Stimulated activated CD8-positive, alpha-beta memory T cell treated with anti-CD3 and anti-CD28 coated beads, Interleukin-15, amount 100 ng/mL, for 24 hours (primary cell): ENCODE measurements at places on chromosomes 7 and 10.

DNA sequence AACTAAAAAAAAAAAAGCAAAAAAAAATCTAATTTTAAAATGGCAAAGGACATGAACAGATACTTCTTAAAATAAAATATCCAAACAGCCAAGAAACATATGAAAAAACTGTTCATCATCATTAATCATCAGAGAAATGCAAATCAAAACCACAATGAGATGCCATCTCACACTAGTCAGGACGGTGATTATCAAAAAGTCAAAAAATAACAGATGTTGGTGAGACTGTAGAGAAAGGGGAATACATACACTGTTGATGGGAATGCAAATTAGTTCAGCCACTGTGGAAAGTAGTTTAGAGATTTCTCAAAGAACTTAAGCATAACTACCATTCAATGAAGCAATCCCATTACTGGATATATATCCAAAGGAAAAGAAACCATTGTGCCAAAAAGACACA, 30.2 kb downstream of the COBL start:
- DNase-seq = no peak

GRCh38 chr10:113161066-113161465, 211.0 kb downstream of the TCF7L2 start:
- DNase-seq = no peak

DNA sequence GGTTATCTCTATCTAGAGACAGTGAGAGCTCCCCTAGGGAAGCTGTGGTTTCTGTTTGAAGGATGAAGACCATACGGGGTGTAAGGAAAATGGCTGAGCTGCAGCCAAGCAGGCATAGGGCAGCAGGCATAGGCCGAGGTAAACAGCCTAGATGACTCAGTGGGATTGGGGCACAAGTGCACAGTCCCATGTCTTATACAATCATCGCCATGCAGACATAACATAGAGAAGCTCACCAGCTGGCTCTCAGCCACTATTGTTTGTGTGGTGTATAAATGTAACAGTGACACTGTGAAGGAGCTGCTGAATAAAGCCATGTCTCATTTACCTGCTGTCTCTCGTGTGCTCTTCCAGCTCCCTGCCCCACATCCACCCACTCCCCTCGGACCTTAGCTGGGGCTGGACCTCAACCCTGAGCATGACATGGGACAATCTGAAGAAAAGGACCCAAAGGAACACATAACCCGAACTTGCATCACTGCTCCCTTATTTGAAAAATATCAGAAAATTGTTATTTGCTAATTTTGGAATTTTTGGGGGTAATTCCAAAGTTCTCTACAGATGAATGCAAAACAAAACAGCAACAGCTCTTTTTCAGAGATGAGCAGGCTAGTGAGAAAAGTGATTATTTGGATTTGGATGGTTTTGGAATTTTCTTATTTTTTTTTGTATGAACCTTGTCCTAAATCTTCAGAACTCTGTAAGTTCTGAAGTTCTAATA, 582.7 kb downstream of the REEP3 start:
- DNase-seq = no peak

- DNase-seq = no peak
Observed at GRCh38 chr10:117860135-117860534, 186.6 kb downstream of the RAB11FIP2 start.

- DNase-seq = no peak
Observed at GRCh38 chr10:9260690-9261089, 1206.2 kb downstream of the GATA3 start.

DNA sequence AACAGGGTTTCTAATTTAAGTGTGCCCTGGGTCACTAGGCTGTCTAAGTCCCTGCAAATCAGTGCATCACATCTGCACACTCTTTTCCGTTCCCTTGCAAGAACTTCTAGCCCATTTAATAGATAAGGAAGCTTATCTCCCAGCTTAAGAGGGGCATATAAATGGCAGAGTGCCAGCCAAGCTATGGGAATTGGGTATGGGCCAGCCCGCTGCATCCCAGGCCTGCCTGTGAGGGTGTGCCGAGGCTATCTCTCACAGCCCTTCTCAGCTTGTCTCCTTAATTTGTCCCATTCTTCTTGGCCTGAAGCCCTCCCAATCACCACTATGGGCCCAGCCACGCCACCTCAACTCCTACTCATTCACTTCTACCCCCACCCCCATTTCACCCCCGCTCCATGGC, 14.7 kb downstream of the AQP1 start:
- DNase-seq = no peak

GRCh38 chr10:98131619-98132018, 2.8 kb upstream of the R3HCC1L start:
- DNase-seq = no peak

DNA sequence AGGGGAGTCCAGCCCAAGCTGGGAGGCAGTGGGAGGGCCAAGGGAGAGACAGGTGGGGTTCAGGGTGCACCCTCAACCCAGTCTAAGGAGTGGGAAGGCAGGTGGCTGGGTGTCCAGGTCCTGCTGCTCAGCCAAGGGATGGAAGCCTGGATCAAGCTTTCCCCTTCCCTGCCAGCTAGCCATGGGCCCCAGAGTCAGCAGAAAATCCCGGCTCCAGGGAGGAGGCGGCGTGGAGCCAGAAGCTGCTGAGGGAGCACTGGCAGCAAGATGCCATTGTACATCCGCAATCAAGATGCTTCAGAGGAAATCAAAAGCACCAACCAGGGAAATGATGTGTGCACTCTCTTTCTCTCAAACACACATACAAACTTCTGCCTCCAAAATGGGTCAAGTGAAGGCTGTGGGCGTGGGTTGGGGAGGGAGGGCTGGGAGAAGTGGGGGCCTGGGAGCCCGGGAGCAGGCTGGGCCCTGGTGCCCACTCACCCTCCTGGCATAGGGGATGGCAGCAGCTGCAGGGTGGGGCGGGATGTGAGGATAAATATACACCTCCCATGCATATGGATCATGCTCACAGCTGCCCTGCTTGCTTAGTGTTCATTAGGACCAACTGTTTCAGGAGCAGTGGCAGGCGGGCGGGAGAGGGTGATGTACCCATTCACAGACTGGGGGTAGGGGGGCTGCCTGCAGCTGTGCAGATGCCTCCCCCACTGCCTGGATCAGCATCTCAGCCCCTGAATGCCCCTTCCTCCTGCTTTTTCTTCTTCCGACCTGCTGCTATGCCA, 24.2 kb downstream of the TRIM8 start:
- DNase-seq = no peak

DNA sequence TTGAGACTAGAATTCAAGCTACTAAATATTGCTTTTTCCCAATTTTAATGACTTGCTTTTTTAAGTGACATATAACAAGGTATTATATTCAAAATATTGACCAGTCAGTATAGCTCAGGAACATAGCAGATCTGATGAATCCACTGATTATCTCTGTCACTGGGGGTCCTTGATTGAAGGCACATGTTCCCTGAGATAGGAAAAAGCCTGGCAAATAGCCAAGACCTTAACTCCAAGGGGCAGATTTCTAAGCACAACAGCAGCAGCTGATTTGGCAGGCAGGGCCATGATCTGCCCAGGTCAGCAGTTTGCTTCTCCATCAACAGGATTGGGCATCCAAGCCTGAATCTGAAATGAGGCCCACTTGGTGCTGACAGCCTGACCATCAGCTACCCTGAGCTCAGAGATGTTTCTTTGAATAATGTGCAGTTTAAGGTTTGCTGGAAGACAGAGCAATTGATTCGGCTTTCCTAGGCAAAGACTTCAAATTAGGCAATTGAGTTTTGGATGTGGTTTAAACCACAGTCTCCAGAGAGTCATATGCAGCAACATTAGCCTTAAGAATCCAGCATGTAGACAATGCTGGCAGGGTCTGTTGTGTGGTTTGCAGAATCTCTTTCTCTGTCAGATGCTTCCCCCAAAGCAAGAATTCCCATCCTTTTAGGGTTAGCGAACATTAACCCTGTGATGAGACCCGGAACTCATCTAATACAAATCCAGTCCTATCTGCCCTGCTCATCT, 352.6 kb downstream of the ADRA2A start:
- no peak for DNase-seq

DNA sequence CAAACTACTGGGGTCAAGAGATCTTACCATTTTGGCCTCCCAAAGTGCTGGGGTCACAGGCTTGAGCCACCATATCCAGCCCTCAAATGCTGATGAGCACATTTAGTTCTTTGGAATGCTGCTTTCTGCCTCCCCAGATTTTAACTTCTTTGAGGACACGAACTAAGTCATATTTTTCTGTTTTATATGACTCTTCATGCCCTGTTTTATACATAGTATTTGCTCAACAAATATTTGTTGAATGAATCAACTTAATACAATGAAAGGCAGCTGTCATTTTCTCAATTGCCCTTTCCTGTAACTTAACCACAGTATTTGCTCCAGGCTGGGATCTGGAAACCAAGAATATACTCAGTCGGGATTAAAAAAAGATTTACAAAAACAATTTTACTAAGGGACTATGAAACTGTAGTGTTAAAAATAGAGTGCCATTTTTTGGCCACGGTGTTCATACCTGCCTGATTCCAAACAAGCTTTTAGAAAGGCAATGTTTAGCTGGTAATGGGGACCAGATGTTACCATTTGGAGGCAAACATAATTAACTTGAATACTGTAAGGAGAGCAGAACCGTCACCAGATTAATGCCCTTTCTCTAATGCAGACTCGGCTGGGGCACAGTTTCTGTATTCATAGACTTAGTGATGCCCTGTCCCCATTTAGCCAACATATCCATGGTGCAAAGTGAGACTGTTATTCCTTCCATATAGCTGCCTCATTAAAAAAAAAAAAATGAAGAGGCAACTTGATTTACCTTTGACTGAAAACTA, 117.6 kb downstream of the NRP1 start:
- DNase-seq = no peak
